ENCODE measurements at places on chromosomes 2 and 18.

DNA sequence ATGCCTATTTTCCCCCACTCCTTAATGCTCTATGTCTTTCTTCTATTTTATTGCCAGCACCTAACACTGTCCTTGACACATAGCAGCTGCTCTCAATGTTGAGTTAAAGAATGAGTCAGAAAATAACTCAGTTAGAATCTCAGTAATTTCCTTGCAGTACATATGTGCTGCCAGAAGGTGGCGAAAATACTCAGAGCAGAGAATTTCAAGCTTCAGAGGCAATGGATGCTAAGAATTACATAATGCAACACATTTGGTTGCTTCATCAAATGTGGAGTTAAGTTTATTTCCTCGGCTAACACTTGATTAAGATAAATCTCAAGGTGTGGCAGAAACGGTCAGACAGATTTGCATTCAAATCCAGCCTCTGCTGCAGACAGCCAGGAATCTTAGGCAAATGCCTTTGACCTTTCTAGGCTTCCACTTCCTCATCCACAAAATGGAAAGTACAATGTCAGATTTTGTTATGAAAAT lies 105.6 kb downstream of the VSNL1 start:
- peak; percentile 73 for ATAC-seq

DNA sequence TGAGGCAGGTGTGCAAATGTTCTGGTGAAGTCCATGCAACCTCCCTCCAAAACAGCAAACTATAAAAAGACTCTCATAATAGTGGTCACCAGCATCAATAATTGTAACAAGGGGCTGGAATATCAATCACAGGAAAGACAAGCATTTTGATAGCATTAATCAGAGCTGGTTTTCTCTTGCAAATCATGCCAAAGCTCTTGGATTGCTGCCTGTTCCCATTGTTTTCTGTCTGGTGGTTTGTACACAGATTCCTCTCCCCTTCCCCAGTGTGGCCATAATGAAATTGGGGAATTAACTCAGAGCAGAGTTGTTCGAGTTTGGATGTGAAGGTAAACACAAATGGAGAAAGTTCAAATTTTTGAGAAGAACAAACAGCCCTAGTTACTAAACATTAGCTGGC lies 134.2 kb downstream of the CDCA7 start:
- no peak for ATAC-seq

GRCh38 chr2:76498360-76498759 lies 787.6 kb upstream of the GCFC2 start:
- no peak for ATAC-seq

GRCh38 chr18:34633368-34633767 lies 76.7 kb upstream of the DTNA start:
- no peak for ATAC-seq

DNA sequence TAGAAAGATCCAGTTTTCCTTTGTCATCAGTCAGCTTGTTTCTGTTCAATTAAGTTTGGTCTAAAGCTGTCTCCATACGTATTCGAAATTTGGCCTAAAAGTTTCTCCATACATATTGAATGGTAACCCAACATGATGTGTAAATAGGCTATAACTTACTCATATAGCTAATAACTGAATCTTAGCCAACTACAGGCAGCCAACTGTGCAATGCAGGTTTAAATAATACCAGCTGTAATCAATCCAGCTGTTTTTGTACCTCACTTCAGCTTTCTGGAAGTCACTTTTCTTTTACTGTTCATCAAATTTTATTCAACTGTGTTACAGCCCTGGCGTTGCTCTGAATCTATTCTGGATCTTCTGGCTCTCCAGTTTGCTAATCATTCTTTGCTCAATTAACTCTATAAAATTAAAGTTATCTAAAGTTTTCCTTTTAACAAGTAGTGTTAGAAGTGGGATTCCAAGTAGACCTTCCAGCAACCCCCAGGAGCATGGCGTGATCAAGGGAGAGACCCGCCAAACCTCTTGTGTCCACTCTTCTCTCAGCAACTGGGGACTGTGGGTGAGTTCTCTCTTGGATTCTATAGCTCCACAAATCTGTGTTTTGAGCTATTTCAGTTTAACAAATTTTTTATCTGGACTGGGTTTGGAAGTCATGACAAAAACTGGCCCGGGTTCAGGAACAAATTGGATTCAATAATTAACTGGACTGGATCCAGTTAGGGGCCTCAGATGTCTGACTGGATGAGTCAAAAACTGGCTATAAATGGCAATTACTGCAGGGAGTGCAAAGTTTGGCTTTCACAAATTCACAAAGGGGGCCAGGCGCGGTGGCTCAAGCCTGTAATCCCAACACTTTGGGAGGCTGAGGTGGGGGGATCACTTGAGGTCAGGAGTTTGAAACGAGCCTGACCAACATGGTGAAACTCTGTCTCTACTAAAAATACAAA lies 329.7 kb upstream of the ST6GAL2 start:
- no peak for ATAC-seq

GRCh38 chr2:75022516-75022915 lies 64.1 kb downstream of the POLE4 start:
- peak; percentile 39 for ATAC-seq

GRCh38 chr2:177767768-177768167 lies 304.8 kb downstream of the PDE11A start:
- no peak for ATAC-seq

DNA sequence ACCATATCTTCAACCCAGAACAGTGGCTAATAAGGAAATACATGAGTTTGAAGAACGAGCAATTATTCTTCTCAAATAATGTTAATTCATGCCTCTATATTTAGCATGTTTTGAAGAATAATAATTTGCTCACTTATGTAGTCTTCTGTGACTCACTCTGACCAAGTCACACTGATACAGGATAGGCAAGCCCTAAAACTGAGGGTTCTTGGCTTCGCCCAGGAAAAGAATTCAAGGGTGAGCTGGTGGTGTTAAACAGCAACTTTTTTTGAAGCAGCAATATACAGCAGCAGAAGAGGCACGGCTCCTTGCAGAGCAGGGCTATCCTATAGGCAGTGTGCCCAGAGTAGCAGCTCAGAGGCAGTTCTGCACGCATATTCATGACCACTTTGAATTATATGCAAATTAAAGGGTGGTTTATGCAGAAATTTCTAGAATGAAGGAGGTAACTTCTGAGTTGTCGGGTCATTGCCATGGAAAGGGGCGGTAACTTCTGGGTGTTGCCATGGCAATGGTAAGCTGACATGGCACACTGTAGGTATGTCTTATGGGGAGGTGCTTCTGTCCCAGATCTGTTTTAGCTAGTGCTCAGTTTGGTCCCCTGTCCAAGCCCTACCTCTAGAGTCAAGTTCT lies 200.6 kb downstream of the RND3 start:
- no peak for ATAC-seq

- no peak for ATAC-seq
Measured at GRCh38 chr2:161708350-161708975, 84.2 kb downstream of the SLC4A10 start.
